ENCODE measurements at places on chromosomes 2 and 18.

DNA sequence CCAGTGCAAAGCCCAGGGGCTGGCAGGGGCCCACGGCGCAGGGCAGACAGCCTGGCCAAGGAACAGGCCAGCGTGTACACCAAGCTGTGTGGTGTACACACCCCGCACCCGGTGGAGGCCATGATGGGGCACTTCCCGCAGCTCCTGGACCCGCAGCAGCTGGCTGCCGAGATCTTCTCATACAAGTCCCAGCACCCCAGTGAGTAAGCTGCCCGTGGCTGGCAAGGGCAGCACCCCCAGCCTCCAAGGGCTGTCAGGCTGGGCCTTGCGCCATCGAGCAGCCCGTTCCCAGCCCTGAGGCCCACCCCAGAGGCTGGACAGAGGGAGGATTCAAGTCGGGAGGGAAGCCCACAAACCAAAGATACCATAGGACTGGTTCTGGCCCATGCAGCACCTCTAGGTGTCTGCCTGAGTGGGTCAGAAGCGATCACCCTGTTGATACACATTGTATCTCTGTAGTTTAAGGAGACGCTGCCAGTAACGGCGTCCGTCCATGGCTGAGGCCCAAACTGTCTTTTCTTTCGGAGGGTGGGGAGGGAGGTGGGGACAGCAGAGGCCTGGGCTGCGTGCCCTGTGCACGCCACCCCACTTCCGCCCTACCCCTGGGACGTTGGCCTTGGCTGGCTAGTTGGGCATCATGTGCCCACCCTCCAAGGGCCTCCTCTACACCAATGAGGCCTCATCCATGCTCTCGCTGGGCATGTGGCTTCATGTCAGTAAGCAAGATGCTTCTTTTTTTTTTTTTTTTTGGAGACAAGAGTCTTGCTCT, 16.8 kb upstream of the MTERF4 start:
- no peak for DNase-seq

GRCh38 chr2:63425606-63426005, 162.7 kb downstream of the WDPCP start:
- no peak for DNase-seq

DNA sequence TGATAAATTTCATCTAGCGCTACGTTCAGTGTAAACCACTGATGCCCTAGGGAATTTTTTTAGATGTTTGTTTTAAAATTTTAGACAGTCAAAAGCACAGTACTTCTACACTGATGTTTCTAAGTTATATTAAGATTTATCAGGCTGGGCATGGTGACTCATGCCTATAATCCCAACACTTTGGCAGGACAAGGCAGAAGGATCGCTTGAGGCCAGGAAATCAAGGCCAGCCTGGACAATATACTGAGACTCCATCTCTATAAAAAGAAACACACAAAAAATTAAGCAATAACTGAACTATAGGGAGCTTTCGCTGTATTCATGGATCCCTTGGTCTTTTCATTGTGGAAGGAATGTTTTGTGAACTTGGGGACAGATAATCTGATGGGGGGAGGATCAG, 50.6 kb upstream of the MAPRE2 start:
- DNase-seq: no peak

GRCh38 chr18:63264871-63265270, 54.7 kb downstream of the BCL2 start:
- DNase-seq: no peak

DNA sequence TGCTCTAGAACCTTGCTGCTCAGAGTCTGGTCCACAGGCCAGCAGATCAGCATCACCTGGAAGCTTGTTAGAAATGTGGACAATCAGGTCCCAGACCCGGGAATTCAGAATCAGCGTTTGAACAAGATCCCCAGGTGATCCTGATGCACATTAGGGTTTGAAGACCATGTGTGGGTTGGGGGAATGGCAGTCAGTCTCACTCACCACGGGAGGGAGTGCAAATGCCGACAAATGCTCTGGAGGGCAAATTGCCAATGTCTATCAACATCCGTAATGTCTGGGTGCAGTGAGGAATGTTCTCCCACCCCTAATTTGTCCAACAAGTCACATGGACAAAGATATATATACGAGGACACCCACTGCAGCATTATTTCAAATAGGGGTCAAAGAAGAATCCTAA, 34.5 kb downstream of the INPP5D start:
- DNase-seq: no peak

GRCh38 chr2:240226672-240227537, 86.4 kb upstream of the OTOS start:
- no peak for DNase-seq
